ENCODE measurements at places on chromosomes 7 and 10.
A peak's percentile ranks its signal among the peaks of the same experiment; 100 is the strongest.

GRCh38 chr10:133324198-133324792, 12.4 kb downstream of the CALY start:
- DNase-seq: peak; percentile 67

DNA sequence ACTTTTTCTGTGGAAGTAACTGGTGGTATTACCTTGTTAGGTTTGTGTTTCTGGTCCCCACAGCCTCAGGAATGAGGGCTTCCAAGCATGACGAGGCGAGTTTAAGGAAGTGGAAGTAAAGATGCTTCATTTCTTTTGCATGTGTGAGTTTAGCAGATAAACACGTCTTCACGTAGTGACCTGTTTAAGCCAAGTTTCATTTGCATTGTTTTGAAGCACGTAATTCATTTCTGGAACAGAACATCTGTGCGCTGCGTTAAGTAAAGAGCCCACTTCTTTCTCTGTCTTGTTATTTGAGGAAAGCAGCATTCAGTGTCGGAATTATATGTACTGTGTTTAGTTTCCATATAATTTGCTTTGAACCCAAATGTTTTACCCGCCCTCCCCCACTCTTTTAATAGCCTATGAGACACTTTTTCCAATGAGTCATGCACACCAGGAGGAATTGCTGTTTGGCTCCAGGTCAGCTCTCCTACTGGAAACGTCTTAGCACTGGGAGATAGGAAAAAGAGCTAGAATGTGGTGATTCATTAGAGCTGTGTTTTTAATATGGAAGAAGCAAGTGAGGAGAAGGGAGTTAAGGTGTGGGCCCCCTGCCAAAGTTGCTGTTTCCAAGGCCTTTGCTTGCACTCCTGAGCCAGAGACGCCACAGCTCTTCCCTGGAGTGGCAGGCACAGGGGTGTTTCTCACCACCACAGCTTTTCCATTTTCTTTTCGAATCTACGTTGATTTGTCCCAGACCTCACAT, 36.7 kb downstream of the BTBD16 start:
- no peak for DNase-seq

GRCh38 chr7:91660734-91661356, 219.7 kb downstream of the MTERF1 start:
- no peak for DNase-seq

DNA sequence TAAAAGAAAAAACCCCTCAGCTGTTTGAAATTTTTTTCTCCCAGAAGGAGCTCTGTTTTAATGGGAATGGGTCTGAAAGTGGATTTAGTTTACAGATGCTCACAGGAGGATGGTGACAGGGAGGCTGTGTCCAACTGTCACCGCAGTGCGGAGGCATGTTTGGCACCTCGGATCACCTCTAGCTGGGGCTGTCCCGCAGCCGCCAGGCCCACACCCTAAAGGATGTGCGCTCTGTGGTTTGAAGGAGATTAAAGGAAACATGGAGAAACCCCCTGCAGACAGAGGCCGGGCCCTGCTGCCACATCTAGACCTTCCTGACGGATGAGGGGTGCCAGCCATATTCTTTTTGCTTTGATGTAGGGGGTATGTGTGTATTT, 160.6 kb downstream of the DNAJB6 start:
- no peak for DNase-seq

DNA sequence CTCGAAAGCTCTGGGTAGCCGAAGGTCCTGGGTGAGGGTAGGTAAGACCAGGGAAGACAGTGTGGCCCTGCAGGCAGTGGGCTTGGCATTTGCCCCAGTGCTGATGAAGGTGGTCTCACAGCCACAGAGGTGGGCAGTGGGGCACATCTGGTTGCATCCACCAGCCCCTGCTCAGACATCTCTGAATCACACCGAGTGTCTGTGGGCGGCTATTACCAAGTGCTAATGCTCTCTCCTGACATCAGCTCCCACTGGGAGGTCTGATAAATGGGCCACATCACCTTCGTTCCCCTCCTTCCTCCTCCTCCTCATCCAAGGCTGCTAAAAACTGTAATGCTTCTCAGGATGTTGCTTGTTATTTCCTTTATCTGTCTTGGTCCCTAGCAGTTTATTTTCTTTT, 330.9 kb upstream of the COBL start:
- no peak for DNase-seq

DNA sequence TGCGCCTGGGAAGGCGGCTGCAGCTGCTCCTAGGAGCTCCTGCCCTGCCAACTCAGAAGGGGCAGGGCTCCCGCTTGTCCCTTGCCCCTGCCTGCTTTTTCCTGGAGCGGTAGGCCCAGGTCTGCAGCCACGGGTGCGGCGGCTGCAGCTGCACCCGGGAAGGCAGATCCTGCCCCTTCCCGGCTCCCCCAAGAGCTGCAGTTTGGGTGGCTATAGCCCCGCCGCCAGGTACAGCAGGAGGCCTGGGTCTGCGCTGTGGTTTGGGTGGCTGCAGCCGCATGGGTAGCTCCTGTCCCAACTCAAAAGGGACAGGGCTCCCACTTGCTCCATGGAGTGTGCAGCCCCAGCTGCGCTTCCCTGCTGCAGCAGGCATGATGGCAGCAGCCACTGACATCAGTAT, 6.5 kb upstream of the AUTS2 start:
- no peak for DNase-seq

GRCh38 chr7:47294556-47295222, 287.2 kb downstream of the TNS3 start:
- no peak for DNase-seq

All from activated naive CD8-positive, alpha-beta T cell treated with anti-CD3 and anti-CD28 coated beads, Interleukin-2, amount 50 U/mL, for 24 hours (primary cell).